Fibroblast of mammary gland (primary cell): ENCODE measurements at places on chromosomes 3 and 15.

GRCh38 chr3:100263583-100263982 lies 2.8 kb downstream of the TBC1D23 start:
- DNase-seq, result peak; percentile 70

GRCh38 chr3:43206632-43207031 lies 79.7 kb upstream of the SNRK start:
- no peak for DNase-seq

- no peak for DNase-seq
Measured at GRCh38 chr3:13257666-13258065, 162.5 kb downstream of the NUP210 start.

DNA sequence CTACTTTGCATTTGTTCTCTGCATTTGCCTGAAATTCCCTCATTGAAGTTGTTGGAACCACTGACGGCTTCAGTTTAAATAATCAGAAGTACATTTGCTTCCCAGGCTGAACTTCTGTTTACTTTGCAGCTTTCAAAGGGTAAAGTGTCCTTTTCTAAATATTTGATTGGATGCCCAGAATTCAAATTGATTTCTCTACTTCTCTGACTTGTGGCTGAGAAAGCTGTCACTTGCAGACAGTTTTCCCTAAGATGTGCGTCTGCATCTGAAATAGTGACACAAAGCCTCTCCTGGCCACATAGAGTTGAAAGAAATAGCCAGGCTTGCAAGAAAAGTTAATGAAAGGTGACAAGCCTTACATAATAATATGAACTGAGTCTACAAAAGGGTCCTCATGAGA lies 299.6 kb downstream of the THSD4 start:
- no peak for DNase-seq

DNA sequence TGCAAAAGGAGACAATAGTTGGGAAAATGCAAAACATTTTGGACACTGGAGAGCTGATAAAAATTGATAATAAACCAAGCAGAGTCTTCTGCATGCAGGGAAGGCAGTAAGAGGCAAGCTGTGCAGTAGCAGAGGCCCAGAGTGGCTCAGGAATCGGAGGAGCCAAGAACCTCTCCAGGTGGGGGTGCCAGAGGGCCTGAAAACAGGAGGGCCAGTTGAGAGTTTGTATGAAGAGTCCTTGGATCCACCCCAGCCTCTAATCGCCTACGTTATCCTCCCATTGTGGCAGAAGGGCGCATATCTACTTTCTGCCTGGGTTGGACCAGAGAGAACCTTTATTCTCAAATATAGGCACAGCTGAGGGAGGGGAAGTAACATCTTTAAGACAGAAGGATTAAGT lies 48.9 kb upstream of the RBP1 start:
- DNase-seq, result no peak

DNA sequence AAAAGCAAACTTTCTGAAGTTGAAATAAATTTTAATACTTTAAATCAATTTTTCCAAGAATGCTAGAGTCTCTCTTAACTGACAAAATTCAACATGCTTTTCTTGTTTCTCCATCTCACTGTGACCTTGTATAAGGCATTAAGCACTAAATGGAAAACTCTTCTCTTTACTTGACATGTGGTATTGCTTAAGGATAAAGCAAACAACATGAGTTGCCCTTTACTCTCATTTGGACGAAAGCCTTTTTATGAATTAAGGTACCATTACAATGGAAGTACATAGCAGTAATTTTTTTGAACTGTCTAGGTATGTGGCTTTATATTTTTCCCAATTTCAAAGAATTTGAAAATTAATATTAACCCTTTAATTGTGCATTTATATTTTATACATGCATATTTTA lies 1.4 kb downstream of the STRIT1 start:
- DNase-seq, result peak; percentile 75

- peak; percentile 58 for DNase-seq
Measured at GRCh38 chr3:188431553-188431952, 277.6 kb downstream of the LPP start.

- DNase-seq, result no peak
Measured at GRCh38 chr3:59285560-59285959, 235.7 kb upstream of the CFAP20DC start.

- peak; percentile 76 for DNase-seq
Measured at GRCh38 chr15:83398626-83399025, 48.5 kb upstream of the SH3GL3 start.

DNA sequence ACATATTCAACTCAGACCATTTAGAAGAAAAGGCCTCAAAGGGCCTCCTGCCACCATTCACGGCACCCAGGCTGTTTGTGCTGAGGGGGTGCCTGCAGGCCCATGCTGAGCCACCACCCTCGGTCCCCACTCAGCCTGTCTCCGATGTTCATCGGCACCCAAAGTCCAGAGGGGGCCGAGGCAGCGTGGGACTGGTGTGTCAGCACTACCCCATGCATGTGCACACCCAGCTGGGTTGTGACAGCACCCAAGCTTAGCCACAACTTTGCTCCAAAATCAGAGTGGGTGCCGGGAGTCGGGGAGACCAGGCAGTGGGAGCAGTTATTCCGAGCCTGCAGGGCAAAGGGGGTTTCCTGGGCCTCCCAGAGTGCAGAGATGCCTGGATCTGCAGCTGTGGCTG lies 508.5 kb upstream of the ZNF717 start:
- no peak for DNase-seq

- DNase-seq, result peak; percentile 57
Measured at GRCh38 chr3:153127788-153128187, 34.2 kb upstream of the RAP2B start.

DNA sequence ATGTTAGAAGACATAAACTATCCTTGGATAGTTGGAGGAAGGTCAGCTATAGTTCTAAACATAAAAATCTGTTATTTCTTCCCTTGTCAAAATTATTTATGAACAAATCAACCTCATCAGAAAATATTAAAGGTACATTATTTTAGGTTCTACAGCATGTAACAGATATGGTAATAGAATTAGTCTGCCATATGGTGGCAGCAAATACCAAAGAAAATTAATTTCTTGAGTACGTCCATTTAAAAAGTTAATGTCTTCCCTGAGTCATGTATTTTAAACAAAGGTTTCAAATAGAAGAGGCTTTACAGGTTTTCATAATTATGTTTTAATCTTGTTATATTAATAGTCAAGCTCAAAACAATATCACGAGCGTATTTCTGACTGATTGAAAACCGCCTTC lies 17.9 kb upstream of the ANKRD28 start:
- DNase-seq, result peak; percentile 89

DNA sequence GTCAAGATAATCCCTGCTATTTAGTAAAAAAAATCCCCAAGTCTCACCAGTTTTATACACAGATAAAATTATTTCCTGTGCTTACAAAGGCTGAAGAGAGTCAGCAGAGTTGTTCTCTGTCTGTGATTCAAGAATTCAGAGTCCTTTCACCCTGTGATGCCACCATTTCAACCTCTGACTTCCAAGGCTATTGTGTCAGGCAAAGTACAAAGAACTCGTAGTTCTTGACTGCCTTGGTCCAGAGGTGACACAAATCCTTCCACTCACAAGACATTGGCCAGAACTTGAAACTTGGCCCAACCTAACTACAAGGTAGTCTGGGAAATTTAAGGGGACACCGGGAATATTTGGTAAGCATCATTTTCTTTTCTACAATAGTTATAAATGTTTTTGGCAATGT lies 34.9 kb upstream of the CMC1 start:
- no peak for DNase-seq

DNA sequence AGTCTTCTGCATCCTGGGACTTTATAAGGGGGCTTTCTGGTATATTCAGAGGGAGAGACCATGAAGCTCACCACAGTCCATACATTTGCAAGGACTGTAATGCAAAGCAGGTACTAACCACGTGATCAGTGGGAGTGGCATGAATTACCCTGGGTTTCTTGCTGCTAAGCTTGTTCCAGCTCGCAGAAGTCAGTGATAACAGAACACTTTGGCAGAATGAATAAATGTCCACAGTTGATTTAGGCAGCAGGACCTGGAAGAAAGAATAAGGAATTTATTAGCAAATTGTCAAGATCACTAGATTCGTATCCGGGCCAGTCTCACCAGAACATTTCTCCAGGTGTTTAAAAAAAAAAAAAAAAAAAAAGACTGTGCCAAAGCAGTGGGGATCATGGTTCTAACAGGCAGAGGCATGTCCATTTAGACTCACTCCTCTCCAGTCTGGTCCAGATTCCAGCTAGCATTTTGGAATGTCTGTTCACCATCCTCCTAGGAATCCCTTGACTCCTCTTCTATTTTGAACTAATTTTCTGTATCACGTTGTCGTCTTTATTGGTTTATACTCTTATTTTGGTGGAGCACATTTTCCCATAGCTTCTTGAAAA lies 24.5 kb downstream of the HHLA2 start:
- no peak for DNase-seq

DNA sequence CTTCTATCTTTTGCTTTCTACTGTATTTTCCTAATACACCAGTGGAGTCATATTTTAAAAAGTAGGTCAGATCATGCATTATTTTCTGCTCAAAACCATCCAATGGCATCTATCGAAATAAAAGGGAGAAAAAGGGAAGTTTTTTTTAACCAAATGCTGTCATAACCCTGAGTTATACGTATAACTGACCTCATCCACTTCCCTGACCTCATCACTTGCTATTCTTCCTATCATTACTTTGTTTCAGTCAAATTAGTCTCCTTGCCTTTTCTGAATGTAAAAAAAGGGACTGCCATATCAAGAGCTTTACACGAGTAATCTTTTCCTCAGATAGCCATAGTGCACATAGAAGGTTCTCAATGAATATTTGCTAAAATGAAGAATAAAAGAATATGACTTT lies 1383.6 kb downstream of the ZPLD1 start:
- no peak for DNase-seq

- DNase-seq, result no peak
Measured at GRCh38 chr15:69562564-69562963, 109.9 kb downstream of the RPLP1 start.

DNA sequence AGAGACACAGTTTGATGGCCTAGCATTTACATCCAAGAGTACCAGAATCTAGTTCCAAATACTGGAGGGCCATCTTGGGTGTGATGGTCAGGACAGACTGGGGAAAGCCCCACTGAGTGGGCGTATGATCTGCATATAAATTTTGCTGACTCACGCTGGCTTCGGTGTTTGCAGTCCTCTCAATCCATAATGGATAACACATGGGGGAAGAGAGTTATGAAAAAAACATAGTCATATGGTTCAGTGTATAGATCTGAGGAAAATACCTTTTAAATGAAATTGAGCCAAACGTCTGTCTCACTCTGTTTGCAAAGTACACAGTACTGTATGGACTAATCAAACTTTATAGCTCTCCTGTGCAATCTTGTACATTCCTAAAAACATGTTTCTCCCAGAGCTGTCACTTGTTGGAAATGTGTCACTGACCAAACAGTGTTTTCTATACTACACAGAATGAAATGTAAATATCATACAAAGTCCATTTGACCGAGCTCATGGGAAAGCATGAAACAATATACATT lies 125.3 kb upstream of the THBS1 start:
- DNase-seq, result peak; percentile 94

GRCh38 chr3:55771503-55771902 lies 284.4 kb upstream of the WNT5A start:
- no peak for DNase-seq

GRCh38 chr3:14410106-14410502 lies 7.7 kb downstream of the SLC6A6 start:
- no peak for DNase-seq

GRCh38 chr15:64461721-64462162 lies 1.4 kb downstream of the ZNF609 start:
- no peak for DNase-seq

GRCh38 chr3:13379201-13379830 lies 40.8 kb downstream of the NUP210 start:
- DNase-seq, result peak; percentile 64

DNA sequence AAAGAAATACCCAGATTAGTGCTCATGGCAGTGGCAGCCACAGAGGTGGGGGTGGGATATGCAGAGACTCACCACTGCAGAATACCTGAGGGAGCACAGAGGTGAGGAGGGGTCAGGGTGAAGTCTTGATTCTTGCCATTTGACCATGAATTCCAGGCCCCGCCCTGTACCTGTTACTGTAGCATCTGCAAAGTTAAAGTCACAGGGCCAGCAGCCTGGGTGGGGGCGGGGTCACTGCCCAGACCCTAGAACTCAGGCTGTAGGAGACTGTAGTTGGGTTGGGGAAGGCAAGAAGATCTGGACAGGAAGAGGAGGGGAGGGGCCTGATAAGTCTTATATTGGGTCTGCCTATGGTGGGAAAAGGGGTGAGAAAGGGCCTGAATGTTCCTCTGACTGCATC lies 14.5 kb downstream of the CCDC71 start:
- DNase-seq, result no peak

GRCh38 chr15:44593042-44593736 lies 56.2 kb downstream of the EIF3J start:
- peak; percentile 26 for DNase-seq

- no peak for DNase-seq
Measured at GRCh38 chr3:172229462-172229861, 190.1 kb downstream of the FNDC3B start.

GRCh38 chr15:50652671-50653070 lies 33.9 kb downstream of the TRPM7 start:
- no peak for DNase-seq

- no peak for DNase-seq
Measured at GRCh38 chr3:13783476-13783875, 96.4 kb downstream of the WNT7A start.

- DNase-seq, result no peak
Measured at GRCh38 chr3:28743831-28744230, 395.2 kb upstream of the AZI2 start.

DNA sequence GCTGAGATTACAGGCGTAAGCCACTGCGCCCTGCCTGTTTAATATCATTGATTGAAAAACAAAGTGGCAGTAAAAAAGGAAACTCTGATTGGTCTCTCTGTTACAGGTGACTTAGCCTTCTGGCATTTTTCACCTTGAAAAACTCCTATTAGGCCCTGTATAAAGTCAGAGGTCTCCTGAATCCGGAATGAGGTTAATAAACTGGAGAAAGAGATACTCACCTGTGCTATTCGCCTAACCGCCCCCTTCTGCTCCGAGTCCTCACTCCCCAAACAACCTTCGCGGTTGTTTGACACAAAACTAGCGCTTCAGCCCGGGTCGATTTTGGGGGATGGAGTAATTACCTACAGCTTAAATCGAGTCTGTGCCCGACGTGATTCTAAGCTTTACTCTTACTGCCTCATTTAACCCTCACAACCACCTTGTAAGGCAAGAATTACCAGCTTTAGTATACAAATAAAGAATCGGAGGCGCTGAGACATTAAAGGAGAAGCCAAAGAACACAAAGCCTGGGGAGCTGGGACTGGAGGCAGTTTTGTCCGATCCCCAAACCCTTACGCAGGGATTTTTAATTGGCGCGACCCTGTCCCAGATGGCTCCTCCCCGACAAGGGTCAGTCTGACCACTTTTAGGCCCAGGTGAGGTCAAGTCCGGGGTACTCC lies 441 bp downstream of the CEP70 start:
- peak; percentile 15 for DNase-seq

- DNase-seq, result peak; percentile 18
Measured at GRCh38 chr3:140708815-140709214, 31.0 kb downstream of the TRIM42 start.

GRCh38 chr3:65584913-65585312 lies 453.8 kb downstream of the MAGI1 start:
- no peak for DNase-seq
